ENCODE measurements at places on chromosomes 5 and 9. TPM values are rescaled to one million over a fixed set of nuclear protein-coding genes. Genes with fewer than 3 reads are reported as not detected.

DNA sequence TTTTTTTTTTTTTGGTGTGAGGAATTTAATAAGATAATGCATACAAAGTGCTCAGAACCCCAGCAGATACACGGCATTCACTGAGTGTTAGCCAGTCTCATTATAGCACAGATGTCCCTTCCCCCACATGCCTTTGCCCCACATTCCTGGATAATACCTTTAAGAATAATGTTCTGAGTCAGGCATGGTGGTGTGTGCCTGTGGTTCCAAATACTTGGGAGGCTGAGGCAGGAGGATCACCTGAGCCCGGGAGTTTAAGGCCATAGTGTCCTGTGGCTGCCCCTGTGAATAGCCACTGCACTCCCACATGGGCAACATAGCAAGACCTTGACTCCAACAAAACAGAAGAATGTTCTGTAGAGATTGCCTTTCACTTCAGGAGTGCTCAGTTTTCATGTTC lies 24.2 kb upstream of the ANKRD18A start:
- no peak for DNase-seq

DNA sequence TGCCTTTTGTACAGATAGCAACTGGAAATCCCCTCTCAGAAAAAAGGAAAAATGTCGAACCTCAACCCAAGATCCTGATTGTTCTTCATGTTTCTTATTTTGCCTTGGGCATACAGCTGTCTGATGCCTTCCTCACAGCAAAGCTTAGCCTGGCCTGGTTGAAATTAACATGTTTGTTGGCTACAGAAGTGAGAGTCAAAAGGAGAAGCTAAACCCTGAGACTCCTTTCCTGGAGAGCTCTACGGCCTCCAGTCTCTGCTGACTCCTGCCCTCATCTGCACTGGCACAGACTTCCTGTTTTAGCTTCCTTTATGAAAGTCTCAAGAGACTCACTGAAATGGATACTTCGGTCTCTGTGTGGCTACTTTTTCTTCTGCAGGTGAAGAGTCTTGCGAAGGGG lies 186.7 kb downstream of the PARP8 start:
- DNase-seq = no peak

DNA sequence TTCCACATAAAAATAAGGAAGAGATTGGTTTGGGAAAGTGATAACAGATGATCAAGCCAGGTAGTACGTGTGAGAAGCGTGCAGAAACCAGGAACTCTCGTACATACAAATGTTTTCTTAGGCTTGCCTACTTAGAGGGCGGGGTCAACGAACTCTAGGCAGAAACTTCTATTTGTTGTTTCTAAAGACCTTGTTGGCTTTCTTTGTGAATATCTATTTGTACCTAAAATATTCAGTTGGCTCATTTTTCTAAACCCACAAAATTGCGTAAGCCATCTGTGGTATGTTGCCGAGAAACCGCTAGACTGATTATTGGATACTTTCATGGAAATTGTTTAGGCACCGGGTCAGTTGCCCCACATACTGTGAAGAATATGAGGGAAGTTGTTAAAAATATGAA lies 458.5 kb downstream of the MAT2B start:
- no peak for DNase-seq

GRCh38 chr9:95585824-95586223 lies 69.1 kb upstream of the PTCH1 start:
- no peak for DNase-seq

- DNase-seq = no peak
Measured at GRCh38 chr9:92590377-92590776, 54.6 kb upstream of the ECM2 start.

DNA sequence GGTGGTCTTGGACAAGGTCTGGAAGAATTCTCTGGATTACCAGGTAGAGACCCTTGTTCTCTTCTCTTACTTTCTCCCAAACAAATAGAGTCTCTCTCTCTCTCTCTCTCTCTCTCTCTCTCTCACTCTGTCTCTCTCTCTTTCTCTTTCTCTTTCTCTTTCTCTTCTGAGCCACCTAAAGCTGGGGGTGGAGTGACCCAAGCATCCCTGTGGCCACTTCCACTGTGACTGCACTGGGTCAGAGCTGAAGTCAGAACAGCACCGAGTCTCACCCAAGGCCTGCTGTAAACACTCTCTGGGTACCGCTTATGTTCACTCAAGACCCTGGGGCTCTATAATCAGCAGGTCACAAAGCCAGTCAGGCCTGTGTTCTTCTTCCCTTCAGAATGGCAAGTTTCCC lies 513.7 kb downstream of the EBF1 start:
- no peak for DNase-seq

DNA sequence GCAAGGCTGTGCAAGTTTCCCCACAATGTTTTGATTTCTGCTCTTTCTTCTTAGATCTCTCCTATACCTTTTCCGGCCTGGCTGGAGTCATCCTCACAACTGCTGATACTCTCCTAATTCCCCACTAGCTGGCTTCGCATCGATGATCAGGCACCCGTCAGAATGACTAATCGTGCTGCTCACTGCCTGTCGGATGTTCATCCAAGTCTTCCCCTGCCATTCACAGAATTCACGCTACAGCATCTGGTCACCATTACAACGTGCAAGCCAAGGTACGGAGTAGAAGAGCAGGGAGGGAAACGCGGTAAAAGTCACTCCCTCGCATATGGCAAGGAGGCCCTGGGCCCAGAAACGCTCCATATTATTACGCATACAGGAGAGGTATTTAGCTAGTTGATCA lies 35.1 kb downstream of the CDH10 start:
- no peak for DNase-seq

- no peak for DNase-seq
Measured at GRCh38 chr5:171736976-171737891, 48.4 kb upstream of the SMIM23 start.

DNA sequence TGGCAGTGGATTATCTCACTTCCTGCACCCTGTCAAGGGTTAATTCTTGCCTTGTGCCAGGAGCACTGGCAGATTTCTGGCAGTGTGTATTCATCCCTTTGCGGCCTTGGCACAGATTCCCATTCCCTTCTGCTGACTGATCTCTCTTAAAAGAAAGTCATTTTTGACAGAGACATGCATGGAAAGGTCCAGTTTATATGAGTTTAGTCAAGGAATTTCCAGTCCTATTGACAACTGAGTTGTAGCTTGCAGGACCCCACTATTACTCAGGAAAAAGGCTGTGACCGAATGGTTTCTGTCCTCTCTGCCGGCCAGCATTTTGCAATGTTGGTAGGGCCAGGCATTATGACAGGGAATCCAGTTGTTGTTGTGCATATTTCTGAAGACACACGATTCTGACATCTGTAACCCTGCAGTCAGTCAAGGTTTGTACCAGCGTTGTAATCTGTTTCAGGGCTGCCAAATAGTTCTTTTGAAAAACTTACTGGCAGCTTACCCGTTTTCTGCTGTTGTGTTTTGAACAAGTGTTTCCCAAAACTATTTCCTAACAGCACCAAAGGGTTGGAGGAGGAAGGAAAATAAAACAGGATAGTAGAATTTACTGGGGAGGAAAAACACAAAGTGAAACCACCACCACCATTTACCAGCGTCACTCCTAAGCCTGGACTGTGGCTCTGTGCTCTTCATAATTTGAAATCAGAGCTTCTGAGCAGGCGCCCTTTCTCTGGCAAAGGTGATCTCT lies 243.4 kb upstream of the KLF4 start:
- no peak for DNase-seq

FNIP1 gene
- total RNA-seq = 17.3 TPM

C1QTNF3 gene
- total RNA-seq = 1.0 TPM

CYLC2 gene
- total RNA-seq = not detected

CDH18 gene
- total RNA-seq = 0.32 TPM
